ENCODE measurements at places on chromosomes 7 and 10.
A peak's percentile ranks its signal among the peaks of the same experiment; 100 is the strongest.

DNA sequence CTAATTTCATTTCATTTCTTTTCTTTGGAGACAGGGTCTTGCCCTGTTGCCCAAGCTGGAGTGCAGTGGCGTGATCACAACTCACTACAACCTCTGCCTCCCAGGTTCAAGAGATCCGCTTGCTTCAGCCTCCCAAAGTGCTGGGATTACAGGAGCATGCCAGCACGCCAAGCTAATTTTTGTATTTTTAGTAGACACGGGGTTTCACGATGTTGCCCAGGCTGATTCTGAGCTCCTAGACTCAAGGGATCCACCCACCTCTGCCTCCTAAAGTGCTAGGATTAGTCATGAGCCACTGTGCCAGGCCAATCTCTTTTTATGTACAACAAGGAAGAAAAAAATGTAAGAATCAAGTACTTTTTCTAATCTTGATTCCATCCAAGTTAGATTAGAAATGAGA lies 10.7 kb upstream of the KMT2E start:
- DNase-seq, result no peak

DNA sequence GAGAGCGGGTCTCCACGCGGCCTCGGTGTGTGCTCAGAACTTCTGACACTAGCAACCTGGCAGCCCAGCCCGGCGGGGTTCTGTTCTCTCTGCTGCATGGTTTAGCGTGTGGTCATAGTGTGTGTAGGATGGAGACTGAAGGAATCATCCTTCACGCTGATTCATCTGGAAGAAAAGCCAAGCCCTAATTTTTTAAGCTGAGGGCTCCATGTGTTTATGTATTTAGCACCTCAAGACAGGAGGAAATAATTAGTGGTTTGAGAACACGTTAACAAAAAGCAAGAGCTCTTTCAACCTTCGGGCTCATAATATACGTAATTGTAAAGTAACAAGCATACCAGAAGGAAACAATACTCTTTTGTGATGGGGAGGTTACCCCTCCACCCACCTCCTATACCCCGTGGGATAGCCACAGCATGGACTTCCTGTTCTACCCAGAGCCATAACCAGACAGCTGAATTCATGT lies 504.6 kb upstream of the MKI67 start:
- no peak for DNase-seq

- peak; percentile 28 for DNase-seq
Observed at GRCh38 chr10:132143162-132143561, 43.6 kb upstream of the DPYSL4 start.

DNA sequence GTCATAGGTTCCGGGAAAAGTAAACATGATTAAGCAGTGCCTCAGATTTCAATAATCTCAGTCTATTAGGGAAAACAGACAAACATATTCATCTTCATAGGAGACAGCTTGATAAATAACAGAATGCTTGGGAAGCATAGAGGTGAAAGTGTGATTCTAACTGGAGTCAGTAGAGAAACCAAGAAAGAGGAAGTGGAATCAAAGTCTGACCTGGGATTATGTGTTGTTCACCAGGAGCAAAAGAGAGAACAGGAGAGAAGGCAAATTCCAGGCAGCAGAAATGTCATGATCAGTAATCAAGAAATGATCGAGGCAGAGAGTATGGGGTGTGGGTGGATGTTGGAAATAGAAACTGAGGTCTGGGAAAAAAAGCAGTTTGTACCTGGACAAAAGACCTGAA lies 43.7 kb downstream of the DGKB start:
- DNase-seq, result no peak

- DNase-seq, result no peak
Observed at GRCh38 chr10:121375172-121375571, 223.1 kb downstream of the FGFR2 start.

GRCh38 chr10:95430231-95430951 lies 130.8 kb downstream of the SORBS1 start:
- peak; percentile 35 for DNase-seq

DNA sequence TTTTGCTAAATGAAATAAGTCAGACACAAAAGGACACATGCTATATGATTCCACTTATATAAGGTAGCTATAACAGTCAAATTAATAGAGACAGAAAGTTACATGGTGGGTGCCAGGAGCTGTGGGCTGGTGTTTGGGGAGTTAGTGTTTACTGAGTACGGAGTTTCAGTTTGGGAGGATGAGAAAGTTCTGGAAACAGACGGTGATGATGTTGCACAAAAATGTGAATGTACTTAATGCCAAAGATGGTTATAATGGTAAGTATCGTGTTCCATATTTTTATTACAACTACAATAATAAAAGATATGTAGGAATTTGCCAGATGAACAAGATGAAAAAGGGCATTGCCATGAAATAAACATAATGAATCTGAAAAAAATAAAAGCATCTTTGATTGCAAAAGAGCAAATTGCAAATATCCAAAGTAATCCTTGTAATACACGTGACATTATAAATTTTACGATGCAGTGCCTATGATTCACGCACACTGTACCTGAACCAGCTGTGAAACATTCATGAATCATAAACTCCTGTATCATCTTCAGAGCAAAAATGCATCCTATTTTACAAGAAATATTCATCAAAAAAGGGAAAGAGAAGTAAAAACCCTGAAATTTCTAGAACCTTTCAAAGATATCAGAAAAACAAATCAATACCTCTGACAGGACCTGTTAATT lies 676.7 kb downstream of the PCDH15 start:
- no peak for DNase-seq

DNA sequence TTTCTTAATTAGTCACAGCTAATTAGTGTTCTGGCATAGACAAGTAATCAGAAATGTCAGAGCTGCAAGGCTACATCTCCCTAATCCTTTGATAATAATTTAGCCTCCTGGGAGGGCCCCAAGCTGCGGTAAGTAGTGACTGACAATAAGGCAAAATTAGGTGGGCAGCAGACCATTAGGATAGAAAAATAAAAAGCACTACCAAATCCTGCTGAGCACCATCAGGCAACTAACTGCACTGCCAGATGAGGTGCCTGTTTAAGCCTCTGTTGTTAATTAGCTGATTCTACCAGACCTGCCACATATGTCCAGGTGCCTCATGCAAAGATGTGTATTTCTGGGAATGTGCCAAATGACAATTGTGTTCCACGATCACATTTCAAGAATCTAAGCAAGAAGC lies 32.5 kb upstream of the FEZF1 start:
- no peak for DNase-seq

DNA sequence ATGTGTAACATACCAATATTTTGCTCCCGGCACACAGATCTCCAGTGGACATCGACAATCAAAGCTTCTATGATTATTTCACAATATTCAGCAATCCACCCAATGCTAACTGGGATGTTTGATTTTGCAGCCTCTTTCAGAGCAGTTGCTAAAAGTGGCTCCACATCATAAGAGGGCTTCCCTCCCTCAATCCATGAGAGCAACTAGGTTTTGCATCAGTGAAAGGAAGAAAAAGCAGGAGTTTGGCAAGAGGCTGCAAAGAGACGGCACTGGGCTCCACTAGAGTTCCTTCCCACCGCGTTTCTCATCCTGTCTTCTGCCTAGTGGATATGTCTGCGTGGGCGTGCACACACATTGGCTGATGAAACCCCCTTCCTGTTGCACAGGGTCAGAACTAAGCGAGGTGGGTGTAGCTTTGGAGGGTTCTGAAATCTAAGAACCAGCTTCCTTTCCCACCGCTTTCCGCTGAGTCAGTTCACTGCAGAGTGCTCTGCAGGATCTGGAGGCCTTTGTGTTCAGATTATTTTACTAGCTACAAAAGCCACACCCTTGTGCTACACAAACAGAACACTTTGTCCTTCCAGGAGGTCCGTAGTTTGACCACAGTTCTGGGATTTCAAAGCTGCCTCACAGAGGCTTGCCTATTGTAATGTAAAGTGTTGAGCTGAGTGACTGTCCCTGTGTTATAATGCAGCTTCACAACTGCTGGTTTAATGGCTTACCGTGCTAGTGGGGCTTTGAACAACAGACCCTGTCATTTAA lies 28.1 kb downstream of the ARL4A start:
- no peak for DNase-seq

- DNase-seq, result no peak
Observed at GRCh38 chr7:156975620-156976019, 26.1 kb downstream of the NOM1 start.

DNA sequence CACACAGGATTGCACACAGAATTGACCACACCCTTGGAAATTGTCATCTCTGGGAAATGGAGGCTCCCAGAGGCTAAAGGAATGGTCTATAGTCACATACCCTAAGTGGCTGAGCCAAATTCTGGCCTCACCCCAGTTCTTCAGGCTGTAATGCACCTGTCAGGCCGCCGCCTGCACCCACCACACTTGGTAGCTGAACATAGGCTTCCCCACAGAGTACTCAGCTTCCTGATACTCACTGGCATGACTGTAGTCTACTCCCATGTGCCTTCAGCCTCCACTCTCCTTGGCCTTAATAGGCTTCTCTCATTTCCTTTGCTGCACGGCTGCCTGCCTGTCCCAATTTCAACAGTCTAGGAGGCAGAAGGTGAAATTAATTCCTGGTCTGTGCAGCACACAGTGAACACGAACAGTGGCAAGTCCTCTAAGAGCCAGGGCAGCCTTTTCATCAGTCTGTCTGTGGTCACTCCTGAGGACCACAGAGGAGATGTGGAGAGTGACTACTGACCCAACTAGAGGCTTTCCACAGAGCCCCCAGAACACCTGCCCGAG lies 42.5 kb downstream of the NUDCD3 start:
- DNase-seq, result no peak

GRCh38 chr10:88840104-88840503 lies 11.5 kb downstream of the ANKRD22 start:
- DNase-seq, result no peak

DNA sequence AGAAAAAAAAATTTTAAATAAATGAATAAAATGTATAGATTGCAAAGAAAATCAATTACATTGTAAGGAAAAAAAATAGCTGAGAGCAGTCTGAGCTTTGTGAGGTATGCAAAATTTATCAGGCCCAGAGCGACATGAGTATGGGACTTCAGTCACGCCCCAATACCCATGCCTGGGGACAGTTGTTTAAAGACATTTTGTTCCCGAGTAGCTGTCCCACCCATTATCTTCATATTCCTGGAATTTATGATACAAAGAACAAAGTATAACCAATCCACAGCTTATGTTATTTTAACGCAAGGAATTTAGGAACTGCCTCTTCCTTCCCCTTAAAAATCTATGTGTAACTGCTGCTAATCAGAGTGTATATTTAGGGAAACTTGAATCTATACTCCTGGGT lies 1.6 kb upstream of the PON2 start:
- DNase-seq, result no peak

GRCh38 chr10:82762641-82763040 lies 887.6 kb downstream of the NRG3 start:
- DNase-seq, result no peak

Data from BE2C (cell line).